ENCODE measurements at places on chromosomes 13 and 19.

DNA sequence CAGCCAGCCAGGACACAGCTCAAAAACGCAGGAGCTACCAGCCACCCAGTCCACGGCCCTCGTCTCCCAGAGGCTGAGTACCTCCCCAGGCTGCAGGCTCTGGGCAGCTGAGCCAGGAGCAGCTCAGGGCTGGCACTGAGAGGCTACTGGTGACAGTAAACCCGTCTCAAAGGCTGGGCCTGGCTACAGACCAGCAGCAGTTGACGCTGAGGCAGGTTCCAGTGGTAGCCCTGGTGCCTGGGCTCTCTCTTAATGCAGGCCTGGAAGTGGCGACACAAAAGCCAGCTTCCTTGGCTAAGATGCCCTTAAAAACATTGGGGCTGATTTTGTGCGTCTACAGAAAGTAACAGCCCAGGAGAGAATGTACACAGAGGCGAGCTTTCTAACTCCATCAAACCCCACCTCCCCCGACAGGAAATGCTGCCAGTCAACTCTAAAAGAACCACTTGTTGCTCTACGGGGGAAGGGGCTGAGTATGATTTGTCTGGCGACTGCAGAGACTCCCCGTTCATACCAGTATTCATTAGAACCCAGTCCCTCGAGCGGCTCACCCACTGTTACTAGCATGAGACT, 126.3 kb downstream of the STK24 start:
- no peak for DNase-seq

DNA sequence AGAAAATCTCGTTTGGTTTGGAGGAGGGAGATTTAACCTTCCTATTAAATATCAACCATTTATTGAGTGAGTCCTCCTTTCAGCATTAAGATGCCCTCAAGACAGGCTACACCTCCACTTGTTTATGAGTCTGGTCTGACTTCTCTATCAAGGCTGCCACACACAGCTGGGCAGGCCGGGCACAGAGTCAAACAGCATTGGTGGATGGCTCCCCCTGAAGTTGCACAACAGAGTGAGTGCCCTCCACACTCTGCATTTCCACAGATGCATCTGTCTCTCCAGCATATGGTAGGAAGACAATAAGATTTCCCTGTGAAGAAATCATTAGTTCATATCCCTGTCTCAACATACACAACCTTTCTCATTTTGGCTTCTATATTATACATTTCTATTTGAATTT, 31.4 kb downstream of the PHF11 start:
- no peak for DNase-seq

- DNase-seq: no peak
Measured at GRCh38 chr13:99601535-99601934, 100.3 kb downstream of the TM9SF2 start.

- no peak for DNase-seq
Measured at GRCh38 chr13:104597546-104598180, 1531.4 kb upstream of the SLC10A2 start.

DNA sequence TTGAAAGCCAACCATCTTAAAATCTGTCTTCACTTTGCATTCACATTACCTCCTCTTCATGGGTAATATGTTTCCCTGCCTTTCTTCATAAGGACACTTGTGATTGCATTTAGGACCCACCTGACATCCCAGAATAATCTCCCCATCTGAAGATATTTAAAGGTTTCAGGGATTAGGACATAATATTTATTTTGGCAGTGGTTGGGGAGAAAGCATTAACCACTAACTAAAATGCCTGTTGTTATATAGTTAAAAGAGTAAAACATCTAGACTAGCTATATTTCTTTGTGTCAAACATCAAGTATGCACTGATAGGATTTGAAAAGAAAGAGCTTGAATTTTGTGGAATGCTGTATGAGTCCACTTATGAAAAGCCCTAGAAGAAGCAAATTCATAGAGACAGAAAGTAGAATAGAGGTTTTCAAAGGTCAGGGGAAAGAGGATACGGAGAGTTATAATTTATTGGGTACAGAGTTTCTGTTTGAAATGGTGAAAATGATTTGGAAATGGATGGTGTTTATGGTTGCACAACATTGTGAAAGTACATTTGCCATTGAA, 457.7 kb upstream of the SPRY2 start:
- no peak for DNase-seq

- no peak for DNase-seq
Measured at GRCh38 chr19:17972230-17972629, 5.3 kb downstream of the KCNN1 start.

DNA sequence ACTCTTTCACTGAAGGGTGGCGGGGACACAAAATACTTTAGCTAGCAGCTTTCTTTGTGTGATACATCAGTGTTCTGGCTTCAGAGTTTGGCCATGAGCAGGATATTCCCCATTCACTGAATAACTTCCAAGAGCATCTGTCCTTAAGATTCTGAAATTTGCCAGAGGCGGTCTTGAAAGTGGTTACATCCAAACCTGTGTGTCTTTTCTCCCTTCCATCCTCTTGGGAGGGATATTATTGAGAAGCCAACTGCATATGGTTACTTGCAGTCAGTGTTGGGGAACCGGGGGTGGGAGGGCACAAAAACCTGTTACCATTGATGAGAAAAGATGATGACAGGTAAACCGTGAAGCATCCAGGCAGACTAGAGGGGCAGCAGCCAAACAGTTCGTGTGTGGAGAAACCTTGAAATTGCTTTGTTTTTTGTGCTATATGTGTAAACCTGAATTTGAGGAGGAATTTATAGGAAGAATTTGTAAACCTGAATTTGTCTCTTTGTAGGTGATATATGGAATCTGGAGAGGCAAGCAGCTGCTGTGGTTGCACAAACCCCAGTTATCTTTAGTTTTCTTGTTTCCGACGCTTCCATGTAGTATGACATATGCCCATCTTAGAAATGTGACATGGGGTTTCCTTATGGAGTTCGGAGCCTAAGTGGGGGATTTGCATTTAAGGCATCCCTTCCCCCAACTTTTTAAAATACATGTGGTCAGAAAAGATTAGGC, 104.8 kb downstream of the WDFY2 start:
- no peak for DNase-seq

GRCh38 chr13:74274916-74275315, 140.7 kb upstream of the KLF12 start:
- DNase-seq: no peak

DNA sequence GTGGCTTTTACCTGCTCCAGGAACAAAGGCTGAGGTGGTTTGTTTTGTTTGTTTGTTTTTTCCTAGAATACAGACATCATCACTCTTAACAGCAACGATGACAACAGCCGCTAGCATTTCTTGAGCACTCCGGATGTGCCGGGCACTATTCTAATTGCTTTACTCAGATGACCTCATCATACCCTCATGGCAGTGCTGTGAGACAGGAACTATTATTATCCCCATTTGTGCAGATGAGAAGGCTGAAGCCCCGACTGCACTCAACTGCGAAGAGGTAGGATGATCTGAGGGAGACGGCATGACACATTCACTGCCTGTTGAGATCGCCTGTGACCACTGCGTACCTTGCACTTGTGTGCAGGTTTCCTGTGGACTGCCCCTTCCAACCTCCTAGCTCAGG, 66.5 kb downstream of the CCDC70 start:
- DNase-seq: no peak

DNA sequence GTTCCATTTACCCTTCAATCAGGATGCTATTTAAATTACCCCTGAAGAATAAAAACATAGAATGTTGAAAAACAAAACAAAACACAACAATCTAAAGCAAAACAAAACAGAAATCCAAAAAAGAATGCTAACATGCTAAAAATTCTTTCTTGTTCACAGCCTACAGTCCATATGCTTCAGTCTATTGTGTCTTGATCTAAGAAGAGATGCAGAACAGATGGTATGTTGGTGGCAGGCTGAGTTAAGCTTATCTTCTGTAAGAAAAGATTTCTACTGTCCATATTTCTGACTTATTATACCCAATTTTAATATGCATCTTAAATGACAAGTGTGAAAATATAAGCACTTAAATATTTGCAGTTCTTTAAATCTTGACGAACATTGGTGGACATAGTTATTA, 356.1 kb upstream of the SLITRK1 start:
- no peak for DNase-seq
